ENCODE measurements at places on chromosomes 5 and 9.

DNA sequence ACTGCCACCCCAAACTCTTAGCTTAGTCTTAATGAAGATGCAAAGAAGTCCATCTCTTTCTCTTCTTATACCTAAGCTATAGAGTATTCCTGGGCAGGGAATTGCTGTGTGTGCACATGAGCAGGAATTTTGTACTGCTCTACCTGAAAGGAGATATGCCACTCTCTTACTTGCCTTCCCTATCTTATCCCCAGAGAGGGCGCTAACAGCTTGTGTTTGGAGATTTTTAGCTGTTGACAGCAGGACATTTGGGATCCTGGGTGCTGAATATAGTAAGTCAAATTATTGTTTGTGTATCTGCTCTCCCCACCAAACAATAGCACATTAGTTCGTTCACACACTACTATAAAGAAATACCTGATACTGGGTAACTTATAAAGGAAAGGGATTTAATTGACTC is 159.5 kb downstream of the GABRG2 start:
- no peak for DNase-seq

DNA sequence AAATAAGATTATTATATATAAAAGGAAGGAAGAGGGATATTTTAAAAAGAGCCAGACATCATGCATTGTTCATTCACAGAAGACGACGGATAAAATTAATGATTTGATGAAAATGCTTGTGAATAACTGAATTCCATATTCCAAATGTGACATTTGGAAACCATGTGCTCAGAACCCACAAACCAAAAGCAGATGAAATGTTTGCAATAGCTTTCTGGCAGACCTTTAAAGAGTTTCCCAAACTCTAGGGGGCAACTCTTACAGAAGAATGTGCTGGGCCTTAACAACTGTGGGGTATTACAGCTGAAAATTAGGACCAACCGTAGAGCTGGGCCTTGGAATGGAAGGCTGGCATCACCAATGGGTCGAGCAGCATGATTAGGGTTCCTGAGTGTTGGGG is 471.0 kb downstream of the EFNA5 start:
- DNase-seq, result no peak

- no peak for DNase-seq
These were observed 433.4 kb upstream of the BRINP1 start for GRCh38 chr9:119802621-119803020.

DNA sequence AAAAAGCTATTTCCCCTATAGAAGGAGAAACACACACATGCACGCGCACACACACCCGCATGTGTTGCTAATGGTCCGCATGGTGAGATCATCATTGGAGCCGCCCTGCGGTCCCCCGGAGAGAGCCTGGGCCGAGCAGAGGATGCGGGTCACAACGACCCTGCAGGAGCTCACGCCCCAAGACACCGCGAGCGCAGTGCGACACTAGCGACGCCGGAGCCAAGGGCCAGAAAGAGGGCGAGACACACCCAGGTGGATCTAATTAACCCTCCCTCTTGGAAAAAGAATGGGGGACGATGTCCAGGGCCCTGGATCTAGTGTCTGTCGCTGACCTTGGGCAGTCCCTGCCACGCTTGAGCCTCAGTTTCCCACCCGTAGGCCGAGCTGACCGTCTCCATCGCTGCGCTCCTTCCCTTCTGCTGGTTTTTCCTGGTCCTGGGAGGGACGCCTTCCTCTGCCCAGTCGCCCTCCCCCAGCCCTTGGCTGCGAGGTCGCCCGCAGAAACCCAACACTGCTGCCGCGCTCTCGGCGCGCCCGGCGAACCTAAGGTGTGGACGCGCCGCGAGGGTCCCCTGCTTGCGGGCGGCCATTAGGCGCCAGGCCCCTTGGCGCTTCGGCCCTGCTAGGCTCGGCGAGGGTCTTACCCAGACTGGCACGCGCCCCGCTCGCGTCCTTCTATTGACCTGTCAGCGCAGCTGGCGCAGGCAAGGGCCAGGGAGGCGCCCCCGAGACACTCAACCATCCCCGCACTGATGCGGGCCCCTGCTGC is 47.5 kb upstream of the RNF20 start:
- DNase-seq, result no peak

All from SK-N-MC (cell line).